COR-L47 (cell line): ENCODE measurements at places on chromosomes 1 and 21.
A peak's percentile ranks its signal among the peaks of the same experiment; 100 is the strongest.

DNA sequence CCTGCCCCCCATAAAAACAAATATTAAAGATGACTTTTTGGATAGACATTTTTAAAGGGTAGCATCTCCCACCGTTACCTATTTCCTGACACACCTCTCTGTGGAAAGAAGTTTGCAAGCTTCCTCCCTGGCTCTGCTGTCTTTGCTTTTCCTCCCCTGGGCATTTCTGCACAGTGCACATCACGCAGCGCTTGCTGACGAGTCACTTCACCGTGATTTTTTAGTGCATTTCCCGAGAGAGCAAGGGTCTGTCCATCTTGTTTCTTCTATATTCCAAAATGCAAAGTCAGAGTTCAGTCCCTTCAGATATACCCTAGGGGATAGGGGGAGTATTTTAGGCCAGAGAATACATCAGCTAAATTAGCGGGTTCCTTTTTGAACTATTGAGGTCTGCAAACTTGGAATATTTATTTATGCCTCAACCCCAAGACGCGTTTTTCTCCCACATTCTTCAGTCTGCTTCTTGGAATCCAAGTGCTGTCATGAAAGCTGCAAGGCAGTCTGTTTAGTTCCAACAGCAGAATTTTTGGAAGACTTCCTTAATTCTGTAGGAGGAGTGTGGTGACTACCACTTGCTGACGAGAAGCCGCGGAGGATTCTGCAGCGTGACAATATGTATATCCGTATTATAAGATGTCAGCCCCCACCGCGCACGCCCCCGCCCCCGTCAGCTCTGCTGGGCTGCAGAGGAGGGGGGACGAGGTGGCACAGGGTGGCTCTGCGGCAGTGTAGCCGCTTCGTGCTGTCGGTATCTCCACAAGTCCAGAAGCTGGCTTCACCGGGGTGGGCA lies 22.4 kb downstream of the SMYD2 start:
- DNase-seq, result no peak

DNA sequence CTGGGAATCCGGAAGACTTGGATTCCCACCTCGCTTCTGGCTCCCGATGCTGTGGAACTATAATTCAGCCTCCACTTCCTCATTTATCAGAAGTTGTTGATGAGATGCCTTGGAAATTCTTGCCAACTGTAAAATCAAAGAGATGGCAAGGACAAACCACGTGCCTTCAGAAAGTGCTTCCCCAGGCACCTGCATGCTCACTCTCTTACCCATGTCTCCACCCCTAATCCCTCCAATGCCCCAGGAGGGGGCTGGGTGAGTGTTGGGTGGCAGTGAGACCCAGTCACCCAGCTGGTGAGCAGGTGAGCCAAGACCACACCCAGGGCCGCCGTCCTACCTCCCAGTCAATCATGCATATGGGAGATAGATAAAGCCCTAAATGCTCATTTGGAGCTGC lies 160.8 kb downstream of the PSMG1 start:
- peak; percentile 88 for DNase-seq

GRCh38 chr1:112383759-112384370 lies 12.1 kb upstream of the CTTNBP2NL start:
- no peak for DNase-seq

DNA sequence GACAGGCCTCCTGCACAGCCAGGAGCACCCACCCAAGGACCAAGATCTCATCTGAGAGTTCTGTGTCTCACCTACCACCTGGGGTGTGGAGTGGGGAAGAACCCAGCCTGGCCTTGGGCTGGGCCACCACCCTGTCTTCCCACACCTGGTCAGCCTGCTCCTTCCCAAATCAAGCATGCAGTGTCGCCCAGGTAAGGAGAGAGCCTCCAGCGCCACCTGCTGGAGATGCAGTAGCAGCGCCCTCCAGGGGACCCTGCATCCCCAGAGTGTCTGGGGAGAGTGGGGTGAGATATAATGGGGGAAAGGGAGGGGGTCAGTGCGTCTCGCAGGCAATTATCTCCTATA lies 32.3 kb downstream of the KIAA2013 start:
- DNase-seq, result peak; percentile 38

- no peak for DNase-seq
Measured at GRCh38 chr1:85463731-85464496, 1.0 kb downstream of the DDAH1 start.

- DNase-seq, result peak; percentile 98
Measured at GRCh38 chr1:84847253-84848250, 45.5 kb downstream of the LPAR3 start.

DNA sequence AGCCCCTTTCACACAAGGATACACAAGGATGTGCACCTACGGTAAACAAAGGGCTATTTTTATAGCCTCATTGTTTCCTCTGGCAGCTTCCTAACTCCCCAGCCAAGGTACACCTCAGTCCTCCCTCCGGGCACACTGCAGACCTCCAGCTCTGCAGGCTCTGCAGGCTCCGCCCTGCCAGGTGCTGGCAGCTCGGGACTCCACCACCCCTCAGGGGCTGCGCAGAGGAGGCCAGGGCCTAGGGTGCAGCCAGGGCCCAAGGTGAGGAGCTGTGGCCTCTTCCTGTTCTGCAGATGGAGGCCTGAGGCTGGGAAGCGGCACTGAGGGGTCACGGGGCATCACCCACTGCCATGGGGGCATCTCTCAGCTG lies 19.8 kb upstream of the CLSTN1 start:
- DNase-seq, result peak; percentile 93

- no peak for DNase-seq
Measured at GRCh38 chr1:72516826-72517225, 234.5 kb upstream of the NEGR1 start.

DNA sequence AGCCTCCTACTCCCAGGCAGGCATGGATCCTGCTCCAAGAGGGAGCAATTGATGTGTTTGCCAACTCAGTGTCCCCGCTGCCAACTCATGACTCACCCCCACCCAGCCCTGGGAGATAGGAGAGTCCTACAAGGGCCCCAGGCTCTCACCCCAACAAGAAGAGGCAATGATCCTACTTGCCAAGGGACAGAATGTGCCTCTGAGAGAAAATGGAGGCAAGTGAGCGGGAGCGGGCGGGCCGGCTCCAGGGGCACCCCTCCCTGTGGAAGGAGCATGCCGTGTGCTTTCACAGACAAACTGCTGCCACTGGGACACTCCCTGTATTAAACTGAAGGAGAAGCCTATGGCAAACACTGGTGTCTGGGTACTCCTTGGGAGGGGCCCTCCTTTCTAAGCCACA lies 16.7 kb downstream of the PKP1 start:
- DNase-seq, result no peak

DNA sequence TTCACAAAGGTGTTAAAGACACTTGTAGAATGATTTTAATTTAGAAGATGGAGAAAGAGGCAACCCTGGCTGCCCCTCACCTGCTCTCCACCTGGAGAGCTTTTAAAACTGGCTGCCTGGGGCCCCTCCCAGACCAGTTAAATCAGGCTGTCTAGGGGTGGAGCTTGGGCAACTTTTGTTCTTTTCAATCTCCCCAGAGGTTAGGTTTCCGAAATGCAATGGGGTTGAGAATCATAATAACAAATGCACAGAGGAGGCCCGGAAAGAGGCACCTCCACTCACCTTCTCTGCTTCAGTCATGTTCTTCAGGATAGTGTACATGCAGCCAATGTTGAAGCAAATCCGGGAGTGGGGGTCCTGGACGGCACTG lies 400 bp downstream of the NCF2 start:
- DNase-seq, result no peak

- no peak for DNase-seq
Measured at GRCh38 chr1:111749628-111750027, 6.1 kb upstream of the DDX20 start.

DNA sequence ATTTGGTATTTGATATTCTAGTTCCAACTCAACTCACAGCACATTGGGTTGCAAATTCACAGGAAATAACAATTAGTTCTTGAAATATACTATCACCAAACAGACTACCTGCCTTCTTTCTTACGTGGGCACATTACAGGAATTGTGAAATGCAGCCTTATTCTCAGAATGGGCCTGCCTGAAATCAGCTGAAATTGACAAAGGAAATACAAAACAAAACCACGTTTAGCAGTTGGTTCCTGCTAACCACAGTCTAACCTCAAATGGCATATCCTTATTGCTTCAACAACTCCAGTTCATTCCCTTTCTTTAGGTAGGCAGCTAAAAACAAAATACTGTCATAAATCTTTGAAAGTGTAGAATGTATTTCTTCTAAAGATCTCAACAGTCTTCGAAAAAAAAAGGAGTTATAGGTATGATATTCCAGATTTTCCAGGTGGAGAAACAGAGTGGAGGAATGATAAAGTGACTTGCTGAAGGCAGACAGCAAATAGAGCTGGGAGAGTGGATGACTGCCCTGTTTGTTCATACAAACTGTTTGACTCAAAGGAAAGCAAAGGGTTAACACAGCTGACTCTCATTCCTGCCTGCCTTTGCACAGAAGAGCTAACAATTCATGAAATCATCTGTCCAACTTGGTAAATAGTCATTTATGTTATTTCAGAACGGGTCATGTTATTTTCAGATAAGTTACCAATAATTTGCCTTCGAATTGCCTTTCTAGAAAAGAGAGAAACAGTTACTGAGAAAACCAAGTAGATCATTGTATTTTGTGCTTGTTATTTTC lies 1.6 kb upstream of the GREM2 start:
- no peak for DNase-seq

GRCh38 chr1:22285549-22286396 lies 142.9 kb upstream of the WNT4 start:
- no peak for DNase-seq

- peak; percentile 67 for DNase-seq
Measured at GRCh38 chr1:110672001-110672752, 2.6 kb downstream of the KCNA3 start.

GRCh38 chr1:165075725-165076370 lies 280.7 kb downstream of the LMX1A start:
- peak; percentile 57 for DNase-seq

GRCh38 chr1:12285496-12286143 lies 55.8 kb downstream of the VPS13D start:
- no peak for DNase-seq

DNA sequence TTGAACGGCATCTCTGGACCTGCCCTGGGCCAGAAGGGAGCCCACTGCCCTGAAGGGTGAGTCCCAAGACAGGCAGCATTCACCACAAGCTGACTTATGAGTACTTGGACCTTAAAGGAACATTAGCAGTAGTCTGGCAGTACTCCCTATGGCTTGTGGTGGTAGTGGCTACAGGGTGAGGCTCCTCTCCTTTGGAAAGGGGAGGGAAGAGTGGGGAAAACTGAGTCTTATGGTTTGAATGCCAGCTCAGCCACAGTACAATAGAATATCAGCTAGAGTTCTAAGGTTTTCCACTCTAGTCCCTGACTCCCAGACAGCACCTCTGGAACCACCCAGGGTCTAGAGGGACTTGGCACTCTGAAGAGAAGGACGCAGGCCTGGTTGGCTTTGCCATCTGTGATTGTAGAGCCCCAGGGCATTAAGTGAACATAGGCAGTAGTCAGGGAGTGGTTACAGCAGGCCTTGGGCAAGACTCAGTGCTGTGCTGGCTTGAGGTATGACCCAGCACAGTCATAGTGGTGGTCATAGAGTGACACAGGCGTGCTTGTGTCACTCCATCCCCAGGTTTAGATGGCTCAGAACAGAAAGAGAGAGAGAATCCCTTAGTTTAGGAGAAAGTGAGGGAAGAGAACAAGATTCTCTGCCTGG lies 31.0 kb downstream of the CD53 start:
- no peak for DNase-seq

GRCh38 chr1:184569106-184569505 lies 182.3 kb downstream of the C1orf21 start:
- DNase-seq, result no peak

DNA sequence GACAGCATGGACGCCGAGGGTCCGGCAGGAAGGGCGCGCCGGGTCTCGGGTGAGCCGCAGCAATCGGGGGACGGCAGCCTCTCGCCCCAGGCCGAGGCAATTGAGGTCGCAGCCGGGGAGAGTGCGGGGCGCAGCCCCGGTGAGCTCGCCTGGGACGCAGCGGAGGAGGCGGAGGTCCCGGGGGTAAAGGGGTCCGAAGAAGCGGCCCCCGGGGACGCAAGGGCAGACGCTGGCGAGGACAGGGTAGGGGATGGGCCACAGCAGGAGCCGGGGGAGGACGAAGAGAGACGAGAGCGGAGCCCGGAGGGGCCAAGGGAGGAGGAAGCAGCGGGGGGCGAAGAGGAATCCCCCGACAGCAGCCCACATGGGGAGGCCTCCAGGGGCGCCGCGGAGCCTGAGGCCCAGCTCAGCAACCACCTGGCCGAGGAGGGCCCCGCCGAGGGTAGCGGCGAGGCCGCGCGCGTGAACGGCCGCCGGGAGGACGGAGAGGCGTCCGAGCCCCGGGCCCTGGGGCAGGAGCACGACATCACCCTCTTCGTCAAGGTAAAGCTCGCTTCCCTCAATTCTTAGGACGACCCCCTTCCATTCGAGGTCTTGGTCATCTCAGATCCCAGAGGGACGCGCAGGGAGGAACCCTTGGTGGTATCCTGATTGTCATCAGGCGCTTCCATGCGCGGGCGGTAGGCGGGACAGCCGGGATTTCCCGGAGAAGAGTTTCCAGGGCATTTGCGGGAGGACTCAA lies 1.6 kb downstream of the CLIC6 start:
- no peak for DNase-seq

GRCh38 chr1:45332346-45332720 lies 5.6 kb downstream of the HPDL start:
- DNase-seq, result no peak

DNA sequence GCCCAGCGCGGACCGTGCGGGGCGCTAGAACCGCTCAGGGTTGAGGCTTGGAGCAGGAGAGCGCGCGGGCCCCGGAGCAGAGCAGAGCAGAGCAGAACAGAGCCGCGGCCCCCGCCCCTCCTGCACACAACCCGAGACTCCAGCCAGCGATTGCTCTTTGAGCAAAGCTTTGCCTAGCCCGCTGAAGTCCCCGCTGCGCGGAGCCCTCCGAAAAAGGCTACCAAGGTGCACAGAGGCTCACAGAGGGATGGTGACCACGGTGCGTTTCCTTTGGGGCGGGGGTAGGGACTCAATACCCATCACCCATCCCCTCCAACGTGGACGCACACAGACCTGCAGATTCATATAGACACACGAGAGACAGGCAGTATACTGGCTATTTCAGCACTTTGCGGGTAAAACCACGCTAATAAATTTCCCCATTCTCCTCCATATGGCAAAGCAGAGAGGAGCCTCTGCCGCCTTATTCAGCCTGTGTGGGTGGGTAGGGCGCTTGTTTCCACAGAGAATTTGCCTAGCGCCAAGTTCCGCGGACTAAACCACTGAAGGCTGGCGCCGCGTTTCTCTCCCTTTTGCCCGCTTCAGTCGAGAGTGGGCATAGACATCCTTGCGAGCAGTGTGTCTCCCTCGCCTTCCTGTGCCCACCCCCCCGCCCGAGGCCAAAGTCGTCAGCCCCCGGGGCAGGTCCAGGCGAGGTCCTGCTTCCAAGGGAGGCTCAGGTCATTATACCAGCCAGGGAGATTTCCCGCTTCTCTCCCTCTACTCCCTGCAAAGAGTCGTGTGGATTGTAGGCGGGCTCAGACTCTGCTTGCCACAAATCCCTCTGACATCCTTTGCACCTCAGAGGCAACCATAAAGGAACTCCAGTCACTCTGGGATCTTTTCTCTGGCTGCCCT lies 8.5 kb downstream of the HLX start:
- DNase-seq, result no peak
